ENCODE measurements at places on chromosomes 5 and 9.

- DNase-seq = no peak
Measured at GRCh38 chr9:113219969-113220368, 1.1 kb downstream of the FKBP15 start.

DNA sequence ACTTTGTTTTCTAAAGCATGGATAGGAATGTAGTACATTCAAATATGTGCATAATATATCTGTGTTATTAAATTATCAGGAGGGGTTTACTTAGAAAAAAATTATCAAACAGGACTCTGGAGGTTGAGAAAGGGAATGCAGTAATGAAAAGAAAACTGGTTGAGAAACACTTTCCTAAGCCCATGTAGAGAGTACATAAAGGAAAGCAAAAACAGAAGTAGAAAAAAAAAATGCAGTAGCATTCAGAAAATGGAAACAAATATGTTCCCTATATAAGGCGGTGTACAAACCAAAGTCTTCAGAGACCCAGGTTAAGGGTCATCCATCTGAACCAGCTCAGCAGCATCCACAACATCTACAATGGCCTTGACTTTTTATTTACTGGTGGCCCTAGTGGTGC lies at the start of gene IFNA8:
IFNA8 (plus strand) TSS at position 301 of the 400 bp plus-strand sequence; CDS start at position 361, 60 bp downstream.
- no peak for DNase-seq

GRCh38 chr5:154795235-154795596 lies 40.0 kb downstream of the LARP1 start:
- DNase-seq = no peak

DNA sequence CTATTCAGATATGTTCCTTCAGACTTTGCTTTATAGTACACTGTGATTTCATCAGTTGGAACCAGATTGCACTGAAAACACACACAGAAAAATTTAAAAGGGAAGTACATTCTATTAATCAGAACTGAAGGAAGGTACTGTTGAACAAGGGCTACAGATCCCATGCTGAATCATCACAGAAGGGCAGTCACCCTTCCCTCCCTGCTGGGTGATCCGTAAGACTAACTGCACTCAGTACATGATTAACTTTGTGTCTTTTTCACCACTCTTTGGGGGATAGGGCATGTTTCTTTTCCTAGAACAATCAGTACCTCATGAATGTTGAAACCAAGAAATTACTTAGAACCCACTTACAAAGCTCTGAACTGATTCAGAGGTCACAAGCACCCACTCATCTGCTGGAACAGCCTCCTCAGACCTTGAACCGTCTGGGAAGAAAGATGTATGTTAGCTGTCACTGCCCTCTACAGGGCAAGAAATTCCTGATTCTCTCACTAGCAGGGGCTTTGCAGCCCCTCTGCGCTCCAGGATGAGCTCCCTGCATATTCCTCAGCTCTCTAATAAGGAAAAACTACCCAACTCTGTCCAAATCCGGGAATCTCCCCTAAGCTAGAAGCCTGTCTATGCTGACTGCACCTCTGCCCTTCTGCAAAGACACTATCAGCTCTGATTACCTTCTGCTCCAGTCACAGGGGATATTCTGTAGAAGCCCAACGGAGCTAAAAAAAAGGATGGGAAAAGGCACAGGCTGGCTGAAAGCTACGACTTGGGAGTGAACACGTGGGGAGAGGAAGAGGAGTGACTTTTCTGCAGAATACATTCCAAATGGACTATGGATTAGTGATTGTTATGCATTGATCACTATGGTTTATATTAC lies 51.0 kb downstream of the IARS1 start:
- DNase-seq = no peak

GRCh38 chr5:14296533-14297331 lies 153.6 kb downstream of the TRIO start:
- DNase-seq = no peak

DNA sequence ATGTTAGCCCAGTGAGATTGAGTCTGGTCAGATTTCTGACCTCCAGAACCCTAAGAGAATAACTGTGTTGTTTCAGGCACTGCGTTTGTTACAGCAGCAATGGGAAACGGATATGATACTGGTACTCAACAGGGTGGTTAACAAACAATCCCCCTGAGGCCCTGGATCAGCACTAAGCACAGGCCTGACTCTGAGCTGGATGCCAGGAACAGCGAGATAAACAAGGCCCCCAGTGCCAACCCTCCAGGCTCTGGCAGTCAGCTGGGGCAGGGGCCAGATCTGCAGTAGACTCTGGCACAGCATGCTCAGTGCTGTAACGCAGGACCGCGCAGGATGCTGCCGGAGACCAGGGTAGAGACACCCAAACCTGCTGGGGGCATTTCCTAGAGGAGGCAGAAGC lies 22.1 kb downstream of the CPLX2 start:
- no peak for DNase-seq

Measured in stimulated activated CD4-positive, alpha-beta T cell treated with anti-CD3 and anti-CD28 coated beads, Interleukin-1b, Interleukin-23, amount 100 ng/mL, for 4 hours (primary cell).